ENCODE measurements at places on chromosomes 6 and 20. TPM values are rescaled to one million over a fixed set of nuclear protein-coding genes. Genes with fewer than 3 reads are reported as not detected.

- DNase-seq = no peak
These were observed 177.2 kb upstream of the ASCC3 start for GRCh38 chr6:101058296-101058695.

- DNase-seq = peak; percentile 84
These were observed 26.2 kb downstream of the TNXB start for GRCh38 chr6:32082935-32083334.

DNA sequence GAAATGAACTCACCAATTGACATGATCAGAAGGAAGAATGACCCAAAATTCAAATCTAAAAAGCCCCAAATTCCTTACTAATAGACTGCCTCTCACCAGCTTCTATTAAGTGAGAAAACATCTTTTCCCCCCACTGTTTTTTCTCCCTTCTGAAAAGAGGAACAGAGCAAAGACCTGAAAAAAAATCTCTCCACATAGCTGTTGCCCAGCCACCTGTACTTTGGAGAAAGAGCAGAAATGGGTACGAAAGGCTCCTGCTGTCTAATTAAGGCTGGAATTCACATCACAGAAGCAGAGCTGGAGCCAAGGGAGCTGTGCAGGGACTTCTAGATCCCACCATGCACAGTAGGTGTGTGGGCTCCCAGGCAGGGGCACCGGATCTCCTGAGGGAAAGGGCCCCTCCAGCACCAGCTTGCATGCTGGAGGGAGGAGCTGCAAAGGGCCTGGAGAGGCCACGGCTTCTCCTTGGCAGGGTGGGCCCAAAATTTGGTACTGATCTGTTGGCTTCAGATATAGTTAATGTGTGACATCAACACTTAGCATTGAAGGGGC lies 73.2 kb upstream of the DUSP22 start:
- DNase-seq = no peak

C6orf141 gene
- 1.0 TPM for polyA plus RNA-seq

OOEP gene
- 0.08 TPM for polyA plus RNA-seq

GRCh38 chr6:1435806-1436205 lies 46.4 kb downstream of the FOXF2 start:
- no peak for DNase-seq

DNA sequence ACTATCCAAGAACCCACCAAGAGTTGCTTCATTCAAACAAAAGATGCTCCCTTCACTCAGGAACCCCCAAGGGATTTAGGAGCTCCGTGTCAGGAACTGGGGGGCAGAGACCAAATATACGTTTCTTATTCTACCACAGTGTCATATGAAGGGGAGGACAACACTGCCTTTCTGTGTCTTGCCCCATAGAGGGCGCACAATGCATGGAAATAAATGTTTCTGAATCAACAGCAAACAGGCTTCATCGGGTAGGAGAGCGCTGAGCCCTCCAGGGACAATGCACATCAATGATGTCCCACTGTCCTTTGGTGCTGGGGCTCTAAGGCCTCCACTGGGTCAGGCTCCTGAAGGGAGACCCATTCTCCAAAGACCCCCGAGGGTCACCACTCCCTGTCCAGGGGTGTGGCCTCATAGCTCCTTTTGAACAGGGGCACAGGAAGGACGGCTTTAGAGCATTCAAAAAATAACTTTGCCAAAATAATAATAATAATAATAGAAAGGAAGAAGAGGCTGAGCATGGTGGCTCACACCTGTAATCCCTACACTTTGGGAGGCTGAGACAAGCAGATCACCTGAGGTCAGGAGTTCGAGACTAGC lies 31.1 kb downstream of the PLG start:
- DNase-seq = peak; percentile 55

GRCh38 chr20:35003211-35004031 lies 47.8 kb downstream of the MYH7B start:
- DNase-seq = no peak

DNA sequence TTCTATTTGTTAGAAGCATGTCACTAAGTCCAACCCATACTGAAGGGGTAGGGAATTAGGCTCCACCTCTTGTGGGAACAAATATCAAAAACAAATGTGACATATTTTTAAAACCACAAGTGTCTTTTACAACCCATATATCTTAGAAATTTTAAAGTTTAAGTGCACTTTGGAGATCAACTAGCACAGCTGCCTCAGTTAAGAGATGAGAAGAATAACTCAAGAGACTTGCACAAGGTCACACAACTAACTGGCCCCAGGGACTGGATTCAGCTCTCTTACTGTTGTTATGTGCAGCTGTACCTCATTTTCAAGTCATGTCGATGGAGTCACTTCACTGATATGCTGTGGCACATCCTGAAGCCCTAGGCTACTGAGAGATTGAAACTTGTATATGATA lies 102.9 kb upstream of the BMP2 start:
- no peak for DNase-seq

DNA sequence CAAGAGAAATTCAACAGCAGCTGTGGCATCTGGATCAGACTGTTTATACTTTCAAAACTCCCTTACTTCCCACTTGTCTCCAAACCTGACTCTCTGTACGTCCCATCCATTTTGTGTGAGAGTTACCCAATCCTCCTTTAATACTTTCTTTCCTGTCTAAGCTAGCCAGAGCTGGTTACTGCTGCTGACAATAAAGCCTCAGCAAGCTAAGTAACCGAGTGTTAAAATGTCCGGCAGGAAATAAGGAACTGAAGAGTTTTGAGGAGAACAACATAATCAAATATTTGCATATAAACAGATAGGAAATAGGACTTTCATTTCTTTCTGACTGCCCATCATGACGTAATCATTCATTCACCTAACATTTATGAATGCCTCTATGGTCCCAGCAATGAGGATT lies 11.6 kb downstream of the TMEM30A start:
- no peak for DNase-seq

DNA sequence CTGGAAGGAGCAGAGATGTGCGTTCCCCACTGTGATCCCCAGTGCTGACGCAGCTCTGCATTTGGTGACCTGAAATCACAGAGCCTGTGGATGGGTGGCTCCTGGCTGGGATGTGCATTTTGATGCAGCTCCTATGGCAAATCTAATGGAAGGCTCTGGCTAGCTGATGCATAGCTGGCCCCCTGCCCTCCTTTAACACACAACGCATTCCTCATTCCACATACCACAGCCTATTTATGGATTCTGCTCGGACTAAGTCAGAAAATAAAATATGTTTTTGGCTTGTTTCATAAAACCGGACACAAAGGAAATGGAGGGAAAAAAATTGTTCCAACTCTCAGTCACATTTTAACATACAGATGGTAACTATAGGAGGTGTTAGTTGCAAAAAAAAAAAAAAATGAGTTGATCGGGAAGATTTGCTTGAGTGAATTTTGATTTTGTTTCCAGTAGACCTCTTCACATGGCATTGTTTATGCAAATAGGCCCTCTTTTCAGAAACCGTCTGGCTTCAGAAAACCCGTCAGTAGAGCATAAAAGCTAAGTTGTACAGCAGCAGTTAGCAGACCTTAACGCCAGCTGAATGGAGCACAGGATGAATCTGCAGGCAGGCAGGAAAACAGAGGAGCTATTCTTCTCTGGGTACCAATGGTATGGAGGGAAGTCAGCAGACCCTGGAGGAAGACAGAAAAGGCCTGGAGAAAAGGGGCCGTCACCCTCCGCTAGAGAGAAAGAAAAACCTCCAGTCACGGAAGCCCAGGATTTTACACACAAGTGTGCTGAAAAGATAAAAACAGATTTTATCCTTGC lies 215.4 kb downstream of the HDGFL1 start:
- peak; percentile 40 for DNase-seq

DNA sequence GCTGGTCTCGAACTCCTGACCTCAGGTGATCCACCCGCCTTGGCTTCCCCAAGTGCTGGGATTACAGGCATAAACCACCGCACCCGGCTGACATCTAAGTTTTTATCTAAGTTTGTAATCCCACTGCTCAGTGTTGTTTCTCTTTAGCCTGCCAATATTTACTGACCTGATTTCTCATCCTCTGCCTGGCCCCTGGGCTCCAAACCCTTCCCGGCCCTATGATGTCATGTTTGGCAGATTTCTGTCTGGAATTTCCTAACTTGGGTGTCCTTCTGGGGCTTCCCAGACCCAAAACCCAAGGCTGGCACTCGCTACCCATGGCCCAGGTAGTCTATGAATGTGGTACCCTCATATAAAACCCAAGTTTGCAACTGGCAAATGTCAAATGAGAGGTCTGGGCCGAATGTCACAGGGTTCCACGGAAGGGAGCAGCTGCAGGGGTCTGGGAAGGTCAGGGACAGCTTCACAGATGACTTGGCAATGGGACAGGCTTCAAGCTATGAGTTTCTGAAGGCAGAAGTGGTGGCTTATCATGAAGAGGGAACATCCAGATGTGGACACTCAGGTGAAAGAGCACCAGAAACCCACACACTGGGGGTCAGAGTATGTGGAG lies 54.9 kb downstream of the TMEM170B start:
- no peak for DNase-seq

GRCh38 chr6:96157018-96157565 lies 141.3 kb downstream of the FUT9 start:
- no peak for DNase-seq

DNA sequence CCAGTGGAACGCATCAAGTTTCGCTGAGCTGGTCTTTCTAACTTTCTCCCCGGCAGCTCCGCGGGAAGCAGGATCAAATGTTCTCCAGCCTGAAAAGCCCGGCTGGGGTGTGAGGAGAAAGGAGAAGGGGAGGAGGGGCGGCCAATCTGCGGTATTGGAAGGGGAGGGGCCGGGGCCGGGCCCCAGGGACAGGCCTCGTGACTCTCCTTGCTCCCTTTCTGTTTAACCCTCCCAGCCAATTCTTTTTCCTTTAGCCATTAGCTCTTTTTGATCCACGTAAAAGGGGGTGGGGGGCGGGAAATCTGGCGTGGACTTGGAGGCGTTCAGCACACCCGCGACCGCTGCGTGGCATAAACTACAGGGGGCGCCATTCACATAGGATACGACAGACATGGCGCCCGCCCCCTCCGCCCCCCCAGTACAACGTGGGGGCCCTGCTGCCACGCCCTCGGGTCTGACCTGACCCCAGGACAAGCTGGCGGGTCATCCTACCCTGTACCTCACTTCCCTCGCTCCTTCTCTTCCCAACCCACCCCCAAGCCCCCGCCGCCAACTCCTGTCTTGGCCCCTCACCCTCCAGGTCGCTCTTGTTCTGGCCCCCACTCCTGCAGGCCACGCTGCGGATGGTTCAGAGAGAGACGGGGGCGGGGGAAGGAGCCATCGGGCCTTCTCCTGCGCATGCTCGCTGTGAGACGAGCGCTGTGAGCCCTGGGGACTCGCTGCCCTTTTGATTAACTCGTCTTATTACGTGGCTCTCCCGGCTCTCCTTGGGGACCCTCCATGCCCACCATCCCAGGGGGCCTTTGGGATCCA lies 7.8 kb upstream of the MDGA1 start:
- DNase-seq = peak; percentile 87

DNA sequence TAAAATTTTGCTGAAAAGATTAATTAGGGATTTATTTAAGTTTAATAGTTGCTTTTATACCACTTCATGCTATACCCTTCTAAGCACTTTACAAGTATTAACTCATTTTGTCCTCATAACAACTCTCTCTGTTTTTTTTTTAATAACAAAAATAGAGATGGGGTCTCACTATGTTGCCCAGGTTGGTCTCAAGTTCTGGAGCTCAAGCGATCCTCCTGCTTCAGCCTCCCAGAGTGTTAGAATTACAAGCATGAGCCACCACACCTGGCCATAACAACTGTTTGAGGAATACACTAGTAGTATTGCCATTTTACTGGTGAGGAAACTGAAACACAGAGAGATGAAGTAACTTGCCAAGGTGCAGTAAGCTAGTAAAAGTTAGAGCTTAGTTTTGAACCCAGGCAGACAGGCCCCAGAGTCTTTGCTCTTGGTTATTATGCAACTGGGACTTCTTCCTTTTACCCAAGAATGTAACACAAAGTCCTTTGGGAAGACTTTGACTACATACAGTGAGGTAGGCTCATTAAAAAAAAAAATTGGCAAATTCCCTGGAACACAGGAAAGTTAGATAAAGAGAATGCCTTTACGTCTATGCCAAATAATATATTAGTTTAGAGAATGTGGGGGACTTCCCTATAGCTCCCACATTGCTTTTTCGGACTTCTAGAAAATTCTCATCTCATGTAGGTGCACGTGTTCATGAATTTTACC lies 11.4 kb downstream of the ANKS1A start:
- DNase-seq = no peak

HCK gene
- polyA plus RNA-seq = not detected

DNA sequence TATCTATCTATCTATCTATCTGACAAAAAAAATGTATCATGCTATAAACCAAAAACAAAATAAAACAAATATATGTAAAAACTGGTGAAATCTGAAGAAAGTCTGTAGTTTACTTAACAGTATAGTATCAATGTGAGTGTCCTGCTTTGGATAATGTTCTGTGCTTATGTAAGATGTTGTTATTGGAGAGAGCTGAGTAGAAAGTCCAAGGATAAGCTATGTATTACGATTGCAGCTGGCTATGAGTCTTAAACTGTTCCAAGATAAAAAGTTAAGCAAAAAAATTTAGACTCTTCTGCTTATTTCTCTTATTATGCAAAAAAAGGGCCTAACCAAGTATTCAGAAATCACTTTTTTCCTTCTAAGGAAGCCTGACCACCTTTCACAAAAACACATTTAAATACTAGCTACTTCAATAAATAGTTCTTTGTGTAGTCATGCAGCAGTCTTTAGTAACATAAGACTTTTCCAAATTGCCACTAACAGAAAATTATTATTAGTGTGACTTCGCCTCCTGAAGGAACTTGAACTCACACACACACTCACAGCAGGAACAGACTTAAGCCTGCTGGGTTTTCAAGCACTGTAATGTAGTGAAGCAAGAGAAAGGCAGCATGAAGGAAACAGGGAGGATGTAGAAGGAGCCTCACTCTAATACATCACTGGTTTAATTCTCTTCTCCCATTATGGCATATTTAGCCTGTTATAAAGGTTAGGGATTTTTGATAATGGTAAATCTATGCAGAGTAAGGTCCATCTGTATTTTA lies 265.8 kb upstream of the GJE1 start:
- peak; percentile 10 for DNase-seq

DNA sequence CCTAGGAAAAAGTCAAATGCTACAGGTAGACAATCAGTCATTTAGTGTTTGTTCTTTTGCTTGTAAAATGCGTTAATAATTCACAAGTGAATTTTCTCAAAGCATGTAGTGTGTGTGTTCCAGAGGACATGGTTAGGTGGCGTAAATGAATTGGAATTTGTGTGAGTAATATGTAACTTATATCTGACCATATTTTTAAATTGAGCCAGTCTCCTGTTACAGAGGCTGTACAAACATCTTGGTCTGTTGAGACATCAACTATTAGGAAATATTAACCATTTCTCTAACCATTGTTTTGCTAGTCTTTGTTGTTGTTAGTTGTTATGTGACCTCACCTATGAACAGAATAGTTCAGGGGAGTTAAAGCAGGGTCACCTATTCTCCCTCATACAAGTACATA lies 22.7 kb downstream of the MCM8 start:
- peak; percentile 58 for DNase-seq

- peak; percentile 39 for DNase-seq
These were observed 56.3 kb downstream of the RGS17 start for GRCh38 chr6:153074761-153075160.

DNA sequence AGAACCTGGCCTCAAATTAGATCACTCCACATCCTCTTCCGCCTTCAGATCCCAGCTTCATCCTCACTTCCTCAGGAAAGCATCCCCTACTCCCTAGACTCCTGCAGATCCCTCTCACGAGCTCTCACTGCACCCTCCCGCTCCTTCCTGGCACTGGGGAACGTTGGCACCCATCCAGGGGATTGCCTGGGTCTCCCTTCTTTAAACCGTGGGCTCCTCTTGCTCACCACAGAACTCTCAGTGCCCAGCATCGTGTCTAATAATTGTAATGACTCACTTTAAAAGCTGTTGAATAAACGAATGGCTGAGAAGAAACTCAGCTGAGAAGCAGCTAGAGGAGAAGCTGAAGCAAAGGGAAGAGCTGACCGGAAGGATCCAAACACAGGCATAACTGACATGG lies 20.4 kb downstream of the ZC3H12D start:
- DNase-seq = no peak

DCDC2 gene
- polyA plus RNA-seq = 0.01 TPM
